ENCODE measurements at places on chromosomes 11 and 22. TPM values are rescaled to one million over a fixed set of nuclear protein-coding genes. Genes with fewer than 3 reads are reported as not detected.

The TSSK2 gene
- total RNA-seq, result not detected

The FGF19 gene
- not detected for total RNA-seq

The CST6 gene
- total RNA-seq, result 17.7 TPM

The CHRM4 gene
- 0.28 TPM for total RNA-seq

DNA sequence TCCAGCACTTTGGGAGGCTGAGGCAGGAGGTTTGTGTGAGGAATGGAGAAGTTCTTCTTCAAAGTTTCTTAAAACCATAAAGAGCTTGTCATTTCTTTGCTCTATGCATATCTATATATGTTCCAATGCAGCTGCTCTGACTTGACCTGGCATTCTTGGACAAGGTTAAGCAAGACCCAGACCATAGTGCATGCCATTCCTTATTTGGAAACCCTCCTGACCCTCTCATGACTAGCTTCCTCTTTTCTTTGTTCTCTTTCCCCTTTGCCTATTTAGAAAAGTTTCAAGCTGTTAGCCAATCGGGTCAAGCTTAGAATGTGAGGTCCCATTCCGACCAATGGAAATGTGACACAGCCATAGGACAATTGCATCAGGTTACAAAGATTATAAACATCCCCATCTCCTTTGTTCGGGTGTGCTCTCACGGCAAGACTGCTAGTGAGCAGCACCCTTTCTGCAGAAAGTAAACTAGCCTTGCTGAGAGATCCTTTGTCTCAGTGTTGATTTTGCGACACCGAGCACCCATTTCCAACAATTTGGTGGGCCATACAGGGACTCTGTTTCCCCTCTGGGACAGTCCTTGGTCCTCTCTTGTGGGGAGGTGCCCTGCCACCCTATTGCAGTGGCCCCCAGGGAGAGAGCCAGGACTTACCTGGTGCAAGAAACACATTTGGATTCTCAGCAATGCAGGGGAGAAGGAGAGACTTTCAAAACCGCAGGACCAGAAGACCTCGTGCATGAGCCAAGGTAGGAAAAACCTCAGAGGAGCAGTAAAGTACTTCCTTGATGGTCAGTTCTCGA lies 39.9 kb upstream of the ANO1 start:
- no peaks in the 10 kb centered on the region for H3K27me3 ChIP-seq
- no peak overlapping the region for H3K27ac ChIP-seq
- H3K4me3 ChIP-seq, result no peak overlapping the region
- DNase-seq, result no peak
- H3K36me3 ChIP-seq, result no peaks in the 10 kb centered on the region

DNA sequence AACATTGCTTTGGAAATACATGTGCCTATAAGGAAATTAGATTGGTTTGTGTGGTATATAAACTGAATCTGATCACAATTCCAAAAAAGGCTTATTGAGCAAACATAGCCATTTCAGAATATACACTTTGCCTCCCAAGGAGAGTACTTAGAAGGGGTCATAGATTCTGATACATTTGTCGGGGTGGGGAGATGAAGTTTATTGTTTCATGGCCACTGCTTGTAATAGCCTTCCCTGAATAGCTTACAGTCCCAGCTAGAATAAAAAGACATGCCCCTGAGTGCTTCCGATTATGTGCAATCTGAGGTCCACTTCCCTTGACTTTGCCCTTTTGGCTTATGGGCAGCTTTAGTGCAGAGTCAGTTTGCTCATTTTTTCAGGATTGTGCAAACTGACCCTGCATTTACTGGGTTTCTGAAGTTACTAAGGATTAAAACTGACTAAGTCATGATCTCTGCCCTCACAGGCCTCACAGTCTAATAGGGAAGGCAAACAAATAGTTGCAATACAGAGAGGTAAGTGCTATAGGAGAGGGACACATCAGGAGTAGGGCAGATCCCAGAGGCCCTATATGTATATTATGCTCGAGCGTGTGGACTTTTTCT lies 184.2 kb downstream of the BLID start:
- DNase-seq, result no peak
- no peak overlapping the region for H3K27ac ChIP-seq
- H3K4me1 ChIP-seq, result peaks cover 17% of the 10 kb centered on the region

DNA sequence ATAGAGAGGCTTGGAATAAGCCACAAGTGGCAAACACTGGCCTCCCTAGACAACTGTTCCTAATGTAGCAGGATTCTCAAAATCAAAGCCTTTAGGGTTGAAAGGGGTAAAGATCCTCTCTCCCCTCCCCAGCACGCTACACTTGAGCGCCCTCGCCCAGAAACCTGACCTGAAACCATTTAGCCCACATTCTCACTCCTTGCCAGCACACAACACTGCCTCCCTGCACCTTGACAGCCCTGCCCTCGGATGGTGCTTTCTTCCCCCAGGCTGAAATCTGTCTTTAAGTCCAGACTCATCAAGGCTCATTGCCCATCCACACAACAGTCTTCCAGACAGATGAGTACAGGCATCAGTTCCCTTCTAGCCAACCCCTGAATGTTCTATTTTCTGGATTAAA lies 26.5 kb downstream of the CWC15 start:
- no peaks in the 10 kb centered on the region for H3K27me3 ChIP-seq
- H3K4me1 ChIP-seq, result no peaks in the 10 kb centered on the region
- no peak overlapping the region for H3K27ac ChIP-seq
- DNase-seq, result no peak
- H3K36me3 ChIP-seq, result no peaks in the 10 kb centered on the region

DNA sequence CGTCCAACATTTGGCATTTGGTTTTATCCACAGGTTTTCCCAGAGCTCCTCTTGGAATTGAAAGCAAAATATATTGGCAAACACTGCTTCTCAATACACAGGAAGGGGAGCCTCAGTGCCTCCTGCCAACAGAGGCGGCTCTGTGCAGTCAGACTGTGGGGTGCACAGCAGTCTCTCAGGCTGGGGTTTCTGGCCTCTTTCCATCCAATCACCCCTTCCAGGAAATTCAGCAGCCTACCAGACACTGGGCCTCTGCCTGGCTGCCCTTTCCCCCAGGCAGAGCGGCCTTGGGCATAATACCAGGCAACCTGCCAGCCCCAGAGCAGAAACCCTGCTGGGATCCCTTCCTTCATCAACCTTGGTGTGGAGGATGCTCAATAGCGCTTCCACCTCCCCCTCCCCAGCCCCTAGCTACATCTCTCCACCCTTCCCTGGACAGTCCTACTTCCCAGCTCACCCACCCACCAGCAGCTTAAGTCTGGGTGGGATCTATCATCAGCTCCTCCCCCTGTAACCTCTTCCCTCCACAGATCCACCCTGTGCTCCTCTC lies 17.8 kb upstream of the RAPSN start:
- H3K27me3 ChIP-seq, result no peaks in the 10 kb centered on the region
- no peak overlapping the region for H3K4me3 ChIP-seq
- DNase-seq, result peak; percentile 68
- peaks cover 18% of the 10 kb centered on the region for H3K4me1 ChIP-seq

- peak; percentile 31 for DNase-seq
- H3K36me3 ChIP-seq, result no peaks in the 10 kb centered on the region
- no peaks in the 10 kb centered on the region for H3K27me3 ChIP-seq
- no peak overlapping the region for H3K27ac ChIP-seq
- H3K4me1 ChIP-seq, result no peaks in the 10 kb centered on the region
Observed at GRCh38 chr11:78715639-78716311, 141.1 kb upstream of the NARS2 start.

DNA sequence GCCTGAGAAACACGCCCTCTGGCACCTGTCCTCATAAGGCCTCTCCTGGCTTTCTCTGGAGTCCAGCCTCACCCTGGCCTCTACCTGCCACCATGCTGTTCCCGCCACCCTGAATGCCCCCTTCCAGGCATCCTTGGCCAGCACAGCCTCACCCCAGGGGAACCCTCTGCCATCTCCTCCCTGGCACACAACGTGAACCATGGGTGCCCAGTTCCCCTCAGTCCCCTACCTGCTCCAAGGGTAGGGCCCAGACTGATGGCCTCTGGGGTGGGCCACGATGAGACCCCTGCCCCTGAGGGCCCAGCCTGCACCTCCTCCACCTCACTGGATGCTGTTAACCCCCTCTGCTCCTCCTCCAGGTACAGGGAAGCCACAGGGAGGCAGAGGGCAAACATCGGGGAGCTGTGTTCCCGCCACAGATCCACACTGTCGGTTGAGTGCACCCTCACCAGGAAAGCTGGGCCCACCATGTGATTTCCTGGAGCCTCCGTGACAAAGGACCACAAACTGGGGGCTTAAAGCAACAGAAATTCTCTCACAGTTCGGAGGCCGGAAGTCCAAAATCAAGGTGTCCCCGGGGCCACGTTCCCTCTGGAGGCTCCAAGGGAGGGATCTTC lies 169.6 kb downstream of the BRD1 start:
- peaks cover 7% of the 10 kb centered on the region for H3K27me3 ChIP-seq
- H3K36me3 ChIP-seq, result no peaks in the 10 kb centered on the region
- no peak for DNase-seq
- no peak overlapping the region for H3K4me3 ChIP-seq
- H3K27ac ChIP-seq, result peak overlapping the region; percentile 54

- H3K4me3 ChIP-seq, result no peak overlapping the region
- H3K4me1 ChIP-seq, result no peaks in the 10 kb centered on the region
- H3K27ac ChIP-seq, result peak overlapping the region; percentile 65
- H3K27me3 ChIP-seq, result no peaks in the 10 kb centered on the region
- peak; percentile 78 for DNase-seq
Observed at GRCh38 chr22:27212617-27213177, 555.3 kb downstream of the MIAT start.

GRCh38 chr11:30561691-30562415 lies 24.3 kb downstream of the MPPED2 start:
- H3K4me3 ChIP-seq, result no peak overlapping the region
- no peak overlapping the region for H3K27ac ChIP-seq
- DNase-seq, result no peak
- H3K27me3 ChIP-seq, result no peaks in the 10 kb centered on the region
- H3K4me1 ChIP-seq, result peaks cover 4% of the 10 kb centered on the region

GRCh38 chr11:45163956-45164575 lies 17.6 kb downstream of the PRDM11 start:
- no peak for DNase-seq
- no peak overlapping the region for H3K4me3 ChIP-seq
- H3K27me3 ChIP-seq, result no peaks in the 10 kb centered on the region
- H3K36me3 ChIP-seq, result no peaks in the 10 kb centered on the region

DNA sequence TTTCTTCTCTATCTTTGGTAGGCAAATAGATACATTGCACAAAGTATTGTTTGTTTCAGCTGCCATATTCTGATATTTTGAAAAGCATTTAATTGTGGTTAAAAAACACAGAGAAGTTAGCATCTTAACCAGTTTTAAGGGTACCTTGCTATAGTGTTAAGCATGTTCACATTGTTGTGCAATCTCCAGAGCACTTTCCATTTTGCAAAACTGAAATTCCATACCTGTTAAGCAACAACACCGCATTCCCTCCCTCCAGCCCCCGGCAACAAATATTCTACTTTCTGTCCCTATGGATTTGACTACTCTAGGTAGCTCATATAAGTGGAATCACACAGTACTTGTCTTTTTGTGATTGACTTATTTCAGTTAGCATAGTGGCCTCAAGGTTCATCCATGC lies 33.9 kb downstream of the CNTF start:
- H3K27ac ChIP-seq, result no peak overlapping the region
- H3K36me3 ChIP-seq, result no peaks in the 10 kb centered on the region
- no peaks in the 10 kb centered on the region for H3K4me1 ChIP-seq
- no peaks in the 10 kb centered on the region for H3K27me3 ChIP-seq
- no peak overlapping the region for H3K4me3 ChIP-seq

GRCh38 chr11:125036933-125037332 lies 26.2 kb upstream of the SLC37A2 start:
- no peaks in the 10 kb centered on the region for H3K4me1 ChIP-seq
- H3K27ac ChIP-seq, result no peak overlapping the region
- H3K4me3 ChIP-seq, result no peak overlapping the region
- H3K27me3 ChIP-seq, result no peaks in the 10 kb centered on the region
- peaks cover 2% of the 10 kb centered on the region for H3K36me3 ChIP-seq

- H3K27ac ChIP-seq, result no peak overlapping the region
- H3K4me3 ChIP-seq, result no peak overlapping the region
- no peaks in the 10 kb centered on the region for H3K36me3 ChIP-seq
- H3K4me1 ChIP-seq, result peaks cover 3% of the 10 kb centered on the region
- peak; percentile 18 for DNase-seq
Observed at GRCh38 chr11:46600194-46600960, 6.6 kb upstream of the AMBRA1 start.

GRCh38 chr11:71538666-71538990 lies 803 bp downstream of the KRTAP5-8 start:
- H3K36me3 ChIP-seq, result no peaks in the 10 kb centered on the region
- H3K4me1 ChIP-seq, result no peaks in the 10 kb centered on the region
- DNase-seq, result no peak
- H3K4me3 ChIP-seq, result no peak overlapping the region
- H3K27ac ChIP-seq, result no peak overlapping the region
